ENCODE measurements at places on chromosomes 7 and 10.

DNA sequence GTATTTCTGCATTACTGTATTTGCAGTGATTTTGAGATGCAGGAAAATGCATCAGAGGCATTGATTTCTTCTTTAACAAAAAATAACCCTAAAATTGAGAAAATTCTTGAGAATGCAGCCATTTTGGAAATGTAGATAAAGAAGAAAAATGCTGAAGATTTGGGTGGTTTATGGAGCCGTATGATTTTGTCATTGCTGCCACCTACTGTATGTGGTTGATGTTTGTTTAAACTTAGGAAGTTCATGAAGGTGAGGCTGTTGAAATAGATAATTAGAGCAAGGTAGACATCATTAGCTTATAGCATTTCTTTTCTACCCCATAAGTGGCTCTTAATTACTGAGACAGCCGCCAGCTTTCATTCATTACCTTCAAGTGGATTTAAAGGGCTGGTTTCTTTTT is 92.1 kb upstream of the SAMD8 start:
- no peak for DNase-seq

DNA sequence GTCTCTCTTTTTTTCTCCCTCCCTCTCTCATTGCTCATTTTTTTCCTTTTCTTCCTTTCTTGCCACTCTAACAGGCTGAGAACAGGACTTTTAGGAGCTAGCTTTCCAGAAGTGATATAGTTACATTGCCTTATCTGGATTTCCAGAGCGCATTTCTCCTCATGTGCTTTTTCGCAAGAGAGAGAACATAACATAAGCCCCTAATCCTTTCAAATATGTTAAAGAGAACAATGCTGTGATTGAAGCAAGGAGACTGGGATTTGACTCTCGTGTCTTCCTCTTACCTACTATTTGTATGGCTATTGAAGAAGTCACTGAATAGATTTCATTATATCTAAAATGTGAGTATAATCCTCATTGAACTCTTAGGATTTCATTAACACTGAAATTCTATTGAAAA is 101.2 kb upstream of the PRPS1L1 start:
- DNase-seq: no peak

DNA sequence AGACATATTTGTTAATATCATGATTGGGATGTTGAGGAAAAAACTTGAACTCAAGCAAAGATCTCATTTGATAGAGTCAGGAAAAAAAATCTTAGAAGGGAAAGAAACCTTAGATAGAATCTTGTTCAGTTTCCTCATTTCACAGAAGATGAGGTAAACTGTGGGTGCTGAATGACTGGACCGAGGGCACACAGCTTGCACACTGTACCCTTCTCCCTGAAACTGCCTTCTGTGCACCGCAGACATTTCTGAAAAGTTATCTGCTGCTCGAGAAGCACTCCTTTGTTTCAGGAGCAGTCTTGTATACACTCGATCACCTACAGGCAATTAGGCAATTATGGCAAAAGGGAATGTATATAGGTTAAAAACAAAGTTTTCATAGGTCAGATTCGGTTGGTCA is 167.4 kb downstream of the SKAP2 start:
- DNase-seq: no peak

DNA sequence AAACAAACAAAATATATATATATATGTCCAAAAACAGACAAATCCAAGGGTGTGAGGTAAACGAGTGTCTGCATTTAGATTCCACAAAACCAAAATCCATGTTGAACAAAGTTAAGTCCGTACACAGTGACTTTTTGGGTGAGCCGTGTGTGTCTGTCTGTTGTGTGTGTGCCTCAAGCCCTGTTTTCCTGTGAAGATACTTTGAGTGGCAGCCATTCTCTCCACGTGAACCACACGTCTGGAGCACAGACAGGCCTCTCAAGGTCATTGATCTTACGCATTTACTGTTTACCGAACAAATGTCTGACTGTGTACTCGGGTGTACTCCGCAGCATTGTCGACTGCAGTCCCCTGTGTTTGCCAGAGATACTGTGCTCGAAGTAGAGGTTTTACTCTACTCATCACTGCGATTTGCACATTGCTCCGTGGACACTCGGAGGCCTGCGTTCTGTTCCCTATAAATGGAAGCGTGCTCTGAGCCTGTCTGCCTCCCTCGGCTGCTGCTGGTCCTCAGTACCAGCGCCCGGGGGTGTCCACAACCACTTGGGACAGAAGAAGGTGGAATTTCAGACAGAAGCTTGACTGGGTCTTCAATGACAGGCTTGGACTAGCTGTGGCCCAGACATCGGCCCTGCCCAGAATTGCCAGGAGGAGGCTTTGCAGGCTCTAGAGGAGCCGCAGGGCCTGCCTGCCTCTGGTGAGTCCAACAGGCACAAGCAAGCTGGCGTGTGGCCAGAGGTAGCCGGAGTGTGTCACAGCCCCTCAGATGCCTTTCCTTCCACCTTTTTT is 22.1 kb downstream of the CYP17A1 start:
- no peak for DNase-seq

DNA sequence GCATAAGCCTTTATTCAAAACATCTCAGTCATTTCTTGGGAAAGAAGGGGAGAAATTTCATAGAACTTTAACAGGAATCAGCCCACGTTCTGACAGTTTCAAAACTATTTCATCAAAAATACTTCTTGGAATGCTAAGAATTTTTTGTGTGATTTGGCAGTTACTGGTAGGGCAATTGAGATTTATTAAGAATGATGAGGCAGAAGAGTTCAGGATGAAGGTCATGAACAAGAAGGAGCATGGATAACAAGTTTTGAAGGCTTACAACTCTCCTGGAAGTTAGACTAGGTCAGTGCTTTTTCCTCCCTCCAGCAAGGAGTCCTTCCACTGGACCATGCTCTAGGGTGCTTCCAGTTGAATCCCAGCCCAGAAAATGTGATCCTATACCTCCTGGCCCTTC is 569.9 kb downstream of the ANKRD7 start:
- DNase-seq: no peak
